ENCODE measurements at places on chromosomes 4 and X.

DNA sequence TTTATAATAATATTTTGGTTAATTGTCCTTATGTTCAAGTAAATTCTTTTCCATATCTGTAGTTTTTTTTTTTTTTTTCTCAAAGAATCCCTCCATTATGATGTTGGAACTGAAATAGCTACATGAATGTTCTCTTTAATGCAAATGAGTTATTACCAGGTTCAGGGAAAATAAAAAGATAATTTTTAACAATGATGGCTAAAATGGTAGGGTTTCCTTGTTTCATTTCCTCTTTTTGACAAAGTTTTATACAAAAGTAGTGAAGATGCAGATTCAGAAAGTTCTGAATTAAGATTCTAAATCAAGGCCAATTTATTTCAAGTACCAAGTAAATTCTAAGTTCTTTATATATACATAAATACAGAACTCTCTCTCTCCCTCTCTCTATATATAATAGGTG, 779.0 kb upstream of the INTU start:
- no peak for DNase-seq

DNA sequence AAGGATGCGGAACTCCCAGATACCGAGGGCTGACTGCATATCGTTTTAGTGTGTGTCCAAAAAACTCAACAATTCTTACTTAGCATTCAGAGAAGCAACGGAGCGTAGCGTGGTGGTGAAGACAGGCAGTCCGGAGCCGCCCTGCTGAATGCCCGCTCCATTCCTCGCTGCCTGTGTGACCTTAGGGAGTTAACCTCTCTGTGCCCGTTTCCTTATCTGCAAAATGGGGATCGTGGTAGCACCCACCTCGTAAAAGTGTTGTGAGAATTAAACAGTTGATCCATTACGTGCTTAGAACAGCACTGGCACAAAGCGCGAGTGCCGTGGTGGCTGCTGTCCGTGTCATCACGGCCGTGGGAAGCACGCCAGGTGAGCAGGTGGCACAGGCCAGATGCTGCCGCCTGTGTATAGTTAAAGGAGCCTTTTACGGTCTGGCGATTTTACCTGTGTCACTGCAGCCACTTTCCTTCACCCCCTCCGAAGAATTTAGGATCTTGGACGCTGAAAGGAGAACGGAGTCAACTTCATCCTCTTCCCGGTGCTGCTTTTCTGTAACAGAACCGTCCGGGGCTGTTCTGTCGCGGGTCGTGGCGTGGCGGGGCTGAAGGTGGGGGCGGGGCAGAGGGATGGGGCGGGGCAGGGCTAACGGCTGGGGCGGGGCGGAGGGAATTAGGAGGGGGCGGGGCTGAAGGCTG, 885 bp downstream of the CCDC110 start:
- DNase-seq = peak; percentile 61

DNA sequence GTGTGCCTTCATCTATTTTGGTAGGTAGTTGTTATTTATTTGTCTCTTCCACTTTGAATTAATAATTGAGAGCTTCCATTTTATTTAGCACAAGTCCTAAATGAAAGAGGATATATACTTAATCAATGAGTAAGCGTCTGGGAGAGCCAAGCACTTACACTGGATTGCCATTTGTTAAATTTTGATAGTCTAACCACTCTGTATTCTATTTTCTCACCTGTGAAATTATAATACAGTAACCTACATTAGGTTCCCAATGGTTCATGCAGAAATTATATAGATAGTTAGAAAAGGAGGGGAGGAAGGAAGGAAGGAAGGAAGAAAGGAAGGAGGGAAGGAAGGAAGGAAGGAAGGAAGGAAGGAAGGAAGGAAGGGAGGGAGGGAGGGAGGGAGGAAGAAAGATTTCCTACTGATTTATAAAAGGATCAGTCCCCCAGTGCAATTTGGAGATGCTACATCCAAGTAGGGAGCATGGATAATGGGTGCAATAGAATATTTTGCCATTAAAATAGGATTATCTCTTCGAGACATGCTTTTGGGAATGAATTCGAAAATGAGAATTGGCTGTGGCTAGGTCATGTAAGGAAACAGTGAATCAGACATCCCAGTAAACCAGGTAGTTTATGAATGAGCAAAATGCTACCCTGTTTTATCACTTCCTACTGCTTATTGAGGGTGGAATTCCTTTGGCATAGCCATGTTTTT, 239.8 kb downstream of the PCDH7 start:
- no peak for DNase-seq

GRCh38 chrX:69505772-69506616, 1.9 kb downstream of the NALF2 start:
- DNase-seq = no peak

DNA sequence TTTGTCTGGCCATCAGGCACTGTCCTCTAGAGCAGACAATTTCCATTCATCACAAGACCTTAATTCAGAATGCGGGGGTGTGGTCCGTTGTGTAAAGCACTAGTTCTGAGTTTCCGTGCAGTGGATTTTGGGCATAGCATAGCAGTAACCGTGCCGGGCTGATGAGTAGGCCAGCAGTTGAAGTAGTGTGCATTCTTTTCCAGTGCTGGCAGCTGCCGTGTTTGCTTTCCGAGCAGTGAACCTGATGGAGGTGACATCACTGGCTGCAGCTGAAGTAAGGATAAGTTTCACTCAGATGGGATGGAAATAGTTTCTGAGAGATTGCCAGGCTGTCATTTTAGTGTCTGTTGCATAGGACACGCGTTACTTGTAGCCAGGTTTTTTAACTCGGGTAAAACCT, 107.0 kb upstream of the STIM2 start:
- no peak for DNase-seq

GRCh38 chr4:56683455-56683854, 2.4 kb upstream of the HOPX start:
- no peak for DNase-seq

DNA sequence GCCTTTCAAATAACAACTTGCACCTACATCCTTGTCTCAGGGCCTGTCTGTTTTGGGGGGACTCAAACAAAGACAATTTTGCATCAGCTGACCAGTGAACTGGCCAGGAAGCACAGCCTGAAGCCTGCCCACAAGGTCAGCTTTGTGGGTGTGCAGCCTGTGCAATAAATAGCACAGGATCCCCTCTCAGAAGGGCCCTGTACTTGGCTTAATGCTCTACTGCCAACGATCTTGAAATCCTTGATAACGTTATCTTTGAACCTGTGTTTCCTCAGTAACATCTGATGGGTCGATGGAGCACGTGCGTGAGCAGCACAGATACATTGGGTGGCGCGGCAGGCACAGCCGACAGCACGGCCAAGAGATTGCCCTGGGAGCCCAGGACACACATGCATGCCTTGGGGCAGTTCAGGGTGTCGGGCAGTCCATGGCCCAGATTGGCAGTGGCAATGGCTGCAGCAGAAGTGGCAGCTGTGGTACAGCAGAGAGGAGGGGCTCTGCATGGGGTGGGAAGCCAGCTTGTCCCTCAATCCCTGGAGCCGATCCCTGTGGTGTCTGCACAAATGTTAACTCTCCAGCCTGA, 58.8 kb upstream of the ATP6AP2 start:
- no peak for DNase-seq

DNA sequence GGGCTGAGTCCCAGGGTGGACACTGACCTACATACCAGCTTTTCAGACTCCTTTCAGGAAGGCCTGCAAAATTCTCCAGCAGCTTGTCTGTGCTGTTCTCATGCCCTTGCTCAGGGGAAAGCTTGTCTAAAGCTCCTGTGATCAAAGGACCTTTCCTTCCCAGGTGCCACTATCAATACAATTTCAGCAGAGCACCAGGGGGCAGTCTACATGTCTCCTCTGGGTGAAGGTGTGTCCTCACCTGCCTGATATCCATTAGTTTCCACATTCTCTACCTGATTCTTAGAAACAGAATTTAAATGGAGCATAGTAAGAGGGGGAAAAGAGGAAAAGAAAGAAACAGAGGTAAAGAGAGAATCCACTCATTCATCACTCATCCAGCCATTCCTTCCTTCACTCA, 114.2 kb downstream of the PPARGC1A start:
- DNase-seq = peak; percentile 41

- peak; percentile 87 for DNase-seq
Observed at GRCh38 chrX:68732906-68733493, 85.5 kb downstream of the STARD8 start.

DNA sequence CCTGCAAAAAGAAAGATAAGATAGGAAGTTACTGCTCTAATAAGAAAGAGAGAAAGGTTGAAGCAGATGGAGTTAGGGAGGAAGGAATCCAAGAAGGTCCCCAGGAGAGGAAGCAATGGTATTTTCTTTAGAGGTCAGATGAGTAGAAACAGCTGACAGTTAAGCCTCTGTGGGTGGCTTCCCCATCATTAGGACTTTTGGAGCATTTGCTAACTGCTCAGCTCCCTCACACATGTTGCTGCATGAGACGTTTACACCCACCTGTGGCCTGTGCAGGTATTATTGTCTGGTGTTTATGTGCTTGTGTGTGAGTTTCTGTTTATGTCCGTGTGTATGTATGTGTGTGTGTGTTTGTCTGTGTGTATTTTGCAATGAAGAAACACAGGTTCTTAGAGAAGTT, 346.8 kb downstream of the RAB28 start:
- no peak for DNase-seq

GRCh38 chr4:27717431-27717755, 856.8 kb downstream of the STIM2 start:
- DNase-seq = no peak

- no peak for DNase-seq
Observed at GRCh38 chr4:123233136-123233768, 163.3 kb upstream of the SPRY1 start.

- DNase-seq = no peak
Observed at GRCh38 chr4:48051078-48051477, 34.5 kb downstream of the NIPAL1 start.

DNA sequence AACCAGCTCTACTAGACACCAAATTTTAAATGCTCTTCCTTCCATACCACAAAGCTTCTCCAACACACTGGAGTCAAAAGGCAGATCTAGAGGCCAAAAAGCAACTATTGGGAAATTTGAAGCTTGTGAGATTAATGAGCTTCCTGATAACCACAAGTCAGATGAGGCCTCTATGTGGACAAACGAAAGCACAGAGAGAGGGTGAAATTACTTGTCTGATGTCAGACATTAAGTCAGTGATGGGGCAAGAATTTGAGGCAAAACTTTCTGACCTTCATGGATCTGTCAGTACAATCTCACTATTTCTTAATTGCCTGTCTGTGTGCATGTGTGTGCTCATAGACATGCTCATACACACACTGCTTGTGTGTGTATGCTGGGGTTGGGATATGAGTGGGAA, 103.6 kb downstream of the GUCY2F start:
- no peak for DNase-seq

Data from HT-29 (cell line).